ENCODE measurements at places on chromosomes 1 and 21. TPM values are rescaled to one million over a fixed set of nuclear protein-coding genes. Genes with fewer than 3 reads are reported as not detected.

DNA sequence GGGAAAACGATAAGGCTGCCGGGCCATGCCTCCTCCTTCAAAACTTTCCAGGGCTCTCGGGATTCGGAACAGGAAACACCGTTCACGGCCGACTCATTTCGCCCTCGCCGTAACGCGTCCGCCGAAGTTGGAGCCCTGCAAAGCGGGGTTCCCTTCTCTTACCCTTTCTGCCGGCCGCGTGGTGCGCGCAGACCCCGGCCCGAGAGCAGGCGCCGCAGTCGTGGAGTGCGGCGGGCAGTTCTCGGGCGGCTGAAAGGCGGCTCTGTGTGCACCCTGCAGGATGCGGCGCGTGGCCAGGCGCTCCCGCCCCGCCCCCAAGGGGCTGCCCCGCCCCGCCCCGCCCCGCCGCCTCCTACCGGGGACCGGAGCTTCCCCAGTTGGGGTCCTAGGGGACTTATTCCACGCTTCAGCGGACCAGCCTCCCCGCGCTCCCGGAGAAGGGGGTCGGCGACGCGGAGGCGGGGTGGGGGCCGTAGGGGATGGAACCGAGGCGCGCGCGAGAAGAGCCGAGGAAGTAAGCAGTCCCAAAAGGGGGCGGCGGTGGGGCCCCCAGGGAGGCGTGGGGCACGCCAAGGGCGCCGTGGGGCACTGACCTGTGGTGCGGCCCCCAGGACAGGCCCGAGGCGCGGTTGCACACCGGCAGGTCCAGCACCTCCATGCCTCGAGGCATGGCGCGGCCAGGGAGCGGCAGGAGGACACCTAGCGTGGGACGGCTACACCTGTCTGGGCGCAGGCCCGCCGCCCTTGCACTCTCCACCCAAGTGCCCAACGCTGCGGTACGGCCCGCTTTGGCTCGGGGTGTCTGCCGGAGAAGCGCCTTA, at the start of gene MCOLN2:
TSS of gene MCOLN2 (minus strand) at position 268 of the 821 bp plus-strand sequence. CDS start at position 27, 241 bp downstream.
- no peak for DNase-seq

- no peak for DNase-seq
These were observed 434.6 kb upstream of the CHRM3 start for GRCh38 chr1:238951809-238952208.

The DCST1 gene
- total RNA-seq, result not detected

The HTR6 gene
- total RNA-seq, result not detected

The FCRLA gene
- not detected for total RNA-seq

The LCE1C gene
- not detected for total RNA-seq

The NEK7 gene
- total RNA-seq, result 48.6 TPM

The ADARB1 gene
- total RNA-seq, result 29.8 TPM

GRCh38 chr1:41387667-41388091, 26.4 kb downstream of the FOXO6 start:
- DNase-seq, result no peak

GRCh38 chr1:226407199-226407496, 745 bp downstream of the PARP1 start:
- DNase-seq, result no peak

GRCh38 chr1:186122837-186123236, 252.2 kb downstream of the TPR start:
- no peak for DNase-seq

GRCh38 chr21:33290441-33290840, 24.3 kb downstream of the IL10RB start:
- DNase-seq, result no peak

DNA sequence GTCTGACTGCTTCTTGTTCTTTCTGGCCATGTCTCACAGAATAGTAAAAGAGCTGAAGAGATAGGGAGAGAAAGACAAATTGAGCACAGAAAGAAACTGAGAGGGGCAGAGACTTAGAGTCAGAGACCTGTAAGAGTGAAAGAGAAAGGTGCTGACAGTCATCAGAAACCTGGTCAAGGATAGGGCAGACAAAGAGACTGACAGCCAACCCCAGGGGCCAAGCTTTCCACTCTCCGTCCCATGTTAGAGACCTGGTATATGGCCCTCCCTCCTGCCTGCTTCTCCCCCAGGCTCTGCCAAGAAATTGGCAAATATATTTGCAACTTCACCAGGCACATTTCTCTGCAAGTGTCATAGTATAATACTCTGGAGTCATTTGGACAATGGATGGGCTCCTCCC, 64.6 kb downstream of the RHBG start:
- DNase-seq, result no peak

DNA sequence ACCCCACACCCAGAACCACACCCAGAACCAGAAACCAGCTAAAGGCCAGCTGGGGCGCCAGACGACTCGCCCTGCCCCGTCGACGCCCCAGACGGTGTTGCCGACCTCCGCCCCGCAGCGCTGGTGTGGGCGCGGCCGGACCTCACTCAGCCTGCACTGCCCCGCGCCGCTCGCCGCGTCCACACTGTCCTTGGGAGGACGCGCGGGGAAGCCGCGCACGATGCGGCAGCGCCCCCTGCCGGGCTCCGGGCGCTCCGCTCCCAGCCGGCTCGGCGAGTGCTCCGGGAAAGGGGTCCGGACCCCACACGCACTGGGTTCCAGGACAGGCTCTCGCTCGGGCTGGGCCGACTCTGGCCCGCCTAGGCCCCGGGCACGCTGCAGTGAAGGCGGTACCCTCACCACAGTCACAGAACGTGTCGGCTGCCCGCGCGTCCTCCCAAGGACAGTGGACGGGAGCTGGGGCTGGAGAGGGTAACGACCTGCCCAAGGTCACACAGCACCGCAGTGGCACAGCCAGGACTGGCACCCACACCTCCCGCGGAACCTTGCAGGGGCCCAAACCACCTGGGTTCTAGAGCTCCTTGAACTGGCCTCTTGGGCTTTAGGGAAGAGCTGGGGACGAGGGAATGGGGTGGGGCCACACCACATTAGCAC, 90.2 kb downstream of the DMRTA2 start:
- DNase-seq, result no peak

The LRRC8C gene
- total RNA-seq, result 36.6 TPM

The C4BPB gene
- total RNA-seq, result not detected

- no peak for DNase-seq
These were observed 537.0 kb downstream of the NEGR1 start for GRCh38 chr1:71745326-71745725.

DNA sequence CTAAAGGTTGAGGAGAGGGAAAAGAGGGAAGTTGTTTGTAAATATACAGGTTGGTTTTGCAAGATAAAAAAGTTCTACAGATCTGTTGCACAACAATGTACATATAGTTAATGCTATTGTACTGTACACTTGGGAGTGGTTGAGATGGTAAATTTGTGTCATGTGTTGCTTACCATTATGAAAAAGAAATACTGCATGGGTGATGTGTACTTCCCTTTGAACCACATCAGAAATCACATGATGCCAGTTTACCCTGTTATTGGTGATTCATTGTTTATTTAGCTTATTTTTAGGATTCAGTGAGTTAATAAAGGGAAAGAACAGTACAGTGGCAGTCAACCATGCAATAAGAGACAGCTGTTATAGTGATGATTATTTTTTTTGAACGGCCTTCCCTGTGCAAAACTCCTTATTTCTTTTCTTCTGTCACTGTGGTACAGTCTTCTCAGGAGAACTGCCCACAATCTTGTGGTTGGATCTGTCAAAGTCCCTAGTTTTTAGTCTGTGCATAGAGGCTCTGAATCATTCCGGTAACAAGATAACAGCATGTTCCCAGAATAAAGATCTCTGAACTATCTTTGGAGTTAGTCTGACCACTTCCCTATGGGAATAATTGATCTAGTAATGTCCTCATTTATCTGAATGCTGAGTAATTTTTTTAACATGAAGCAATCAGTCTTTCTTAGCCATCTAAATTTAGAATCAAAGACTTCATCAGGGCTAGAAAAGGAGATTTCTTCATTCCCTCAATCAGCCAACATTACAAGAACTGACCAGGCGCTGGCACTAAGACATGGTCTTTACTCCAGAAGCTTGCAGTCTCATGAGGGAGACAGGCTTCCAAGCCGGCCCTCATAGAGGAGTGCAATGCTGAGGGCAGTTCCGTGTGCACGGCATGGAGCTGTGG, 84.2 kb downstream of the SH3GLB1 start:
- peak; percentile 41 for DNase-seq

GRCh38 chr21:42121794-42122193, 50.7 kb downstream of the UMODL1 start:
- no peak for DNase-seq

The WNT3A gene
- not detected for total RNA-seq

DNA sequence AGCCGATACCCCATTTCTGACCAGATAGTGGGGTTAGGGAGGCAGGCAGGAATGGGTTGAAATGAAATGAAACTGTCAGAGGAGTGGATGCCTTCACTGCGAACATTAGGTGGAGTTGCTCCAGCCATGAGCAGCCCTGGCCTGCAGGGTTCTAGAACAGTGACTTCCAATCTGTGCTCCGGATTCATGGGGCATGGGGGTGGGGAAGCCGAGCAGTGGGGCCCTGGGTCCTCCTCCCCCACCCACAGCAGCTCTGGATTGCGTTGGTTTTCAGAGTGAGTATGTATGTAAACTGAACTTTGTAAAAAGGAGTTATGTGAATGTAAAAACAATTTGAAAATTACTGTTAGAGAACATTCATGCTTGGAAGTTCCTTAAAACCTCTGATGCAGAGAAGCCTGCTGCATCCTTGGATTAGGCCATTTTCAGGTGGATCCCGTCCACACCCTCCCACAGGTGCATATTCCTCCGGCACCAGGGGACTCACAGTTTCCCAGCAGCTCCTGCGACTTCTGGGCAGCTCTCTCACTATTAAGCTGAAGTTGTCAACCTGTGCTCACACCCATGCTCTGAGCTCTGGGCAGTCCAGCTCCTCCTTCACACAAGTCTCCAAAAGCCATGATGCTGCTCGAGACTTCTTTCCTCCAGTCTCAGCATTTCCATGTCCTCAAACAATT, 54.4 kb upstream of the EDN2 start:
- DNase-seq, result no peak

The PRAMEF2 gene
- total RNA-seq, result not detected

The TNFRSF1B gene
- total RNA-seq, result 31.9 TPM

GRCh38 chr1:247627951-247628350, 22.6 kb downstream of the OR2G3 start:
- no peak for DNase-seq

The RGSL1 gene
- total RNA-seq, result not detected

- DNase-seq, result peak; percentile 63
These were observed 816 bp downstream of the EDEM3 start for GRCh38 chr1:184753608-184754475.

- no peak for DNase-seq
These were observed 12.0 kb downstream of the NCMAP start for GRCh38 chr1:24567792-24568388.
